A549 (cell line): ENCODE measurements at places on chromosomes 3 and 15. TPM values are rescaled to one million over a fixed set of nuclear protein-coding genes. Genes with fewer than 3 reads are reported as not detected.

Gene ELL3
- polyA plus RNA-seq: 1.4 to 1.7 TPM (median 1.5 TPM) in 3 replicates

Gene PPP2R3A
- 1.9 to 2.2 TPM (median 2.0 TPM) in 3 replicates for polyA plus RNA-seq

Gene CAMK2N2
- 0.71 to 0.88 TPM (median 0.84 TPM) in 3 replicates for polyA plus RNA-seq

Gene LEKR1
- polyA plus RNA-seq: 0.89 to 1.3 TPM (median 1.2 TPM) in 3 replicates

Gene VGLL3
- polyA plus RNA-seq: 3.3 to 4.9 TPM (median 4.3 TPM) in 3 replicates

Gene SAMD7
- not detected in 3 replicates for polyA plus RNA-seq

Gene THAP10
- 5.4 to 6.8 TPM (median 6.1 TPM) in 3 replicates for polyA plus RNA-seq

Gene DUOX2
- 0.03 to 0.07 TPM (median 0.05 TPM) in 3 replicates for polyA plus RNA-seq

Gene ITPKA
- 1.1 to 1.5 TPM (median 1.3 TPM) in 3 replicates for polyA plus RNA-seq

Gene LYSMD2
- 16.9 to 18.5 TPM (median 18.3 TPM) in 3 replicates for polyA plus RNA-seq

Gene FAM107A
- polyA plus RNA-seq: not detected in 3 replicates

Gene MUC4
- polyA plus RNA-seq: not detected in 3 replicates

Gene GRM2
- polyA plus RNA-seq: 0.01 to 0.03 TPM (median 0.03 TPM) in 3 replicates

Gene NRROS
- not detected in 3 replicates for polyA plus RNA-seq

Gene CCR8
- not detected in 3 replicates for polyA plus RNA-seq

Gene DGKG
- polyA plus RNA-seq: 13.3 to 17.1 TPM (median 15.3 TPM) in 3 replicates

Gene PIGBOS1
- polyA plus RNA-seq: 32.5 to 34.2 TPM (median 33.5 TPM) in 3 replicates

Gene SCAMP2
- 40.4 to 43.3 TPM (median 41.5 TPM) in 3 replicates for polyA plus RNA-seq
